ENCODE measurements at places on chromosomes 12 and 14.

DNA sequence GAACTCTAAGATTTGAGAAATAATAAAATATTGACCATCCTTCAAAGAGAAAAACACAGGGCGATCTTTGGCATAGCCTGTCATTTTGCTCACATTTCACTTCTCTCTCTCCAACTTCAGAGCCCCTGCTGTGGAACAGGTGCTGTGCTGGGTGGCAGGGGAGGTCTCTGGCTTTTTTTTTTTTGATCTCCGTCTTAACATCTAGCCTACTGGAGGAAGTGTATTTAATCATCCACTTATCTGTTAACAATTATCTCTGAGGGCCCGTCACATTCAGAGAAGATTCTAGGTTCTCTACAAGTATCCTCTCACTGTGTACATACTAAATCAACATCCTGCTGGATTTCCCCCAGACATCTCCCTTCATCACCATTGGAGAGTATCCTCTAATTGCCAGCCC is 34.1 kb downstream of the CHST11 start:
- no peak for DNase-seq

DNA sequence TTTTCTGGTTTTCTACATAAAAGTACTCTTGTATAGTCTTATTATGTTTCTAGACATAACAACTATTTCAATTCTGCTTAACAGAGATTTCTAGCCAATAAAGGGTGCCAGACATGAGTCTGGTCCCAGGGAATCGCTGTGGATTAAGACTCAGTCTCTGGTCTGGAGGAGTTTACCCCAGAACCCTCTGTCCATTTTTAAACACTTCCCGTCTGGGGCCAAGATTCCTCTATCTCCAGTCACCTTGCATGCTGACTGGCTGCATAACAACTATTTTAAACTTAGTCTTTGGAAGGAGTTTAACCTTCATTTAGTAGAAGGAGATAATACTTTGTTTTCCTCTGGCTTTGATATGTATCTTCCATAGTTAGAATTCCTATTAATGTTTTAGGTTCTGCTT is 163.1 kb upstream of the IFNG-AS1 start:
- no peak for DNase-seq

DNA sequence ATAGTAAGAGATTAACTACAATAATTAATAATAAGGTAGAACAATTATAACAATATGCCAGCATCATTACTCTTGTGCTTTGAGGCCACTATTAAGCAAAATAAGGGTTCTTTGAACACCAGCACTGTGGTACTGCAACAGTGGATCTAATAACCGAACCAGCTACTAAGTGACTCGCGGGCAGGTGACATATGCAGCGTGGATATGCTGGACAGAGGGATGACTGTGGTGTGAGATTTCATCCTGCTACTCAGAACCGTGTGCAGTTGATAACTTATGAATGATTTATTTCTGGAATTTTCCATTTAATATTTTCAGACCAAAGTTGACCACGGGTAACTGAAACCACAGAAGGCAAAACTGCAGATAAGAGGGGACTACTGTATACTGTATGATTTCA is 34.4 kb downstream of the BMAL2 start:
- DNase-seq, result no peak

- DNase-seq, result no peak
These were observed 85.6 kb downstream of the CMKLR1 start for GRCh38 chr12:108253540-108253939.

GRCh38 chr14:103108749-103109207 is 14.3 kb downstream of the EXOC3L4 start:
- DNase-seq, result no peak

DNA sequence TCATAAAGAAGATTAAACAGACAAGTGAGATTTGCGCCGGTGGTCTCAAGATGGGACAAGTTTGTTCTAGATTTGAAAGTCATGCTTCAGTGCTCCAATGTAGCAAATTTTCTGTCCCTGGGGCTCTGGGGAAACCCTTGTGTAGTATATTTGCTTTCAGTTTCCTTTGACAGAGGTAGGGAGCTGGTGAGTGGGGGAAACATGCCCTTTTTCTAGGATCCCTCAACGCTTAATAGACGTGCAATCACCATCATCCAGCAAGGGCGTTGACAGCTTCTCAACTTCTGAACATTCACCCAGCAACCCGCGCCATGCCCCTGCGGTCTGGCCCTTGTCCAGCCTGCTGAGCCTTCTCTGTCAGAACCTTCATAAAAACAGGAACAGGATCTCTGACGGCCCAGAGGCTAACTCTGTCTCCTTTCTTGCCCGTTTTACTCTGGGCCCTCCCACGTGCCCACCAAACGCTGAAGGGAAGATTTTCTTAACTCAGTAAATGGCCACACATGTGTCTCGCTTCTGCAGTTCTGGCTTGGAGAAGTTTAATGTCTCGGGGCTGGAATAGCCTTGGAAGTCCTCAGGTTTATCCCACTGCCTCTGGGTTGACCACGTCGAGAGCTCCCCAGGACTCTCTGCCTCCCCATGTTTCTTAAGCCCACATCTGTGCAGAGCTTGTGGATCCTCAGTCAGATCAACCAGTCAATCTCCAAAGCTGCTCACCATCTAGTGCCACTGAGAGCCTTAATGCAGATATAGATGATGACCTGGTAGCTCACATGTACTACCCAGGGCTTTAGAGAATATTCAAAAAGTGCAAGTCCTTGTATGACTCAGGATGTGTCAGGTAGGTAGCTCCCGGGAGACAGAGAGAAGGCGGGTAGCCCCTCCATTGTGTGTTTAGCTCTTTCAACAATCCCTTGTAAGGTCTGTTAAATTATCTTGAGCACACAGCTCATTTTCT is 58.1 kb upstream of the CCND2 start:
- DNase-seq, result no peak

- no peak for DNase-seq
These were observed 74.4 kb upstream of the SYT1 start for GRCh38 chr12:78790148-78790547.

GRCh38 chr12:30630979-30631285 is 64.7 kb downstream of the IPO8 start:
- no peak for DNase-seq

DNA sequence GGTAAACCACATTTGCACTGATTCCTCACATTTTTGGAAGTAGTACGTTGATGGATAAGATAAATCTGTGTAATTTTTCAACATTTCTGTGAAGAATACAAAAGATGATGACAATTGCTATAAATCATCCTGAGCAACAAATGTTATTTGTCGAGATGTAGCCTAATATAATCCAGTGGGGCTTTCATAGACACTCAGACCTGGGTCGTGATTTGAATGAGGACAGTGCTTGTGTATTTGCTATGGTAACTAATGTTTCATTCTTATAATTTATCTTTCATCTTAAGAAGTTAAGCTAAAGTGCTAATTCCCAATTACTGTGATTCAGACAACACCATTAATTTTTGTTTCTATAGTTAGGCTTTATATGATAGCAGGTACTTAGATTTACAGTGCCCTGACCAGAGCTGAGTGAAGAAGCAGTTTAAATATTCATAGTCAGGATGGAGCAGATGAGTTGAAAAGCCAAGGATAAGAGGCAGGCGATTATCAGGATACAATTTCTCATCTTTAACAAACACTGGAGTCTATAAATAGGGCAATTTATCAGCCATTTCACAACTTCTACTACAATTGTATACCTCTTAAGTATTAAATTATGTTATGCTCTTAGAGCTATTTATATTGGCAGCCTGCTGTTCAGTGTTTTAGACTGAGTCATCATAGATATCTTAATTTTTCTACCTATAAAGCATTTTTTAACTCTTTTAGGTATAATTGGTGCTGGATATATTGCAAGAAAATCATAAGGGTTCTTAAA is 359.9 kb downstream of the TRHDE start:
- no peak for DNase-seq

- no peak for DNase-seq
These were observed 82.2 kb downstream of the ADCK1 start for GRCh38 chr14:77882098-77882497.

DNA sequence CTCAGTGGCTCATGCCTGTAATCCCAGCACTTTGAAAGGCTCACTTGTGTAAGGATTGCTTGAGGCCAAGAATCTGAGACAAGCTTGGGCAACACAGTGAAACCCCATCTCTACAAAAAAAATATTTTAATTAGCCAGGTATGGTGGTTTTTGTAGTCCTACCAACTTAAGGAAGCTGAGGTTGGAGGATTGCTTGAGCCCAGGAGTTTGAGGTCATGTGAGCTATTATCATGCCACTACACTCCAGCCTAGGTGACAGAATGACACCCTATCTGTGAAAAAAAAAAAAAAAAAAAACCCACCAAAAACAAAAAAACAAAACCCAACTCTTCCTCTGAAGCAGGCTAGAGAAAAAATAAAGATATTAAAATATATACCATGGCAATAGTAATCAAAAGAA is 41.2 kb downstream of the TMEM116 start:
- no peak for DNase-seq

GRCh38 chr12:6044082-6044481 is 80.4 kb downstream of the VWF start:
- no peak for DNase-seq

DNA sequence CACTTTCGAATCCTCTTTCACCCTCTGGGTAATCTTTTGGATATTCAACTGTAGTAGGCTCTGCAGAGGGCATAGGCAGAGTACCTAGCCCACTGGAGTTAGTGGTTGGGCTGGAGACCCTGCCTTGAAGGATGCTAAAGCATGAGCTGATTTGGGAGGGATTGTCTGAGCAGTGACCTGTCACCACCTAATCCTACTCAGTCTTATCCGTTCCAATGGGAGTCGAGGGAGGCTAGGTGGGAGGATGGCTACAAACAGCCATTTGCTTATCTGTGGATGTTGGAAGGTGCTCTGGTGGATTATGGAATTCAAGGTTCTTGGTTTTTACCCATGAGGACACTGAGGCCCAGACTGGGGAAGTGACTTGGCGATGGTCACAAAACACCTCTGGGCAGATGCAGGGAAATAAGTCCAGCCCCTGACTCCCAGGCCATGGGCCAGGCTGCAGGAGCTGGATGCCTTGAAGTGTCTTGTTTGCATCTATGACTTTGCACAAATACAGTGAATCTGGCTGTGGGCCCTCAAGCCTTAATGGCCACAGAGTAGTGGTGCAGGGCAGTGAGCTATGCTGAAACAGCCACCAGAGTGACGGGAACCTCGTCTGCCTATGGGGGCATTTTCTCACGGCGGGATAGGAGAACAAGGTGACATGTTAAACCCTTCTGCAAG is 3.7 kb downstream of the KMT5A start:
- no peak for DNase-seq

GRCh38 chr12:68867606-68868005 is 59.6 kb downstream of the MDM2 start:
- DNase-seq, result no peak

GRCh38 chr14:66069830-66070541 is 416.2 kb upstream of the CCDC196 start:
- no peak for DNase-seq

DNA sequence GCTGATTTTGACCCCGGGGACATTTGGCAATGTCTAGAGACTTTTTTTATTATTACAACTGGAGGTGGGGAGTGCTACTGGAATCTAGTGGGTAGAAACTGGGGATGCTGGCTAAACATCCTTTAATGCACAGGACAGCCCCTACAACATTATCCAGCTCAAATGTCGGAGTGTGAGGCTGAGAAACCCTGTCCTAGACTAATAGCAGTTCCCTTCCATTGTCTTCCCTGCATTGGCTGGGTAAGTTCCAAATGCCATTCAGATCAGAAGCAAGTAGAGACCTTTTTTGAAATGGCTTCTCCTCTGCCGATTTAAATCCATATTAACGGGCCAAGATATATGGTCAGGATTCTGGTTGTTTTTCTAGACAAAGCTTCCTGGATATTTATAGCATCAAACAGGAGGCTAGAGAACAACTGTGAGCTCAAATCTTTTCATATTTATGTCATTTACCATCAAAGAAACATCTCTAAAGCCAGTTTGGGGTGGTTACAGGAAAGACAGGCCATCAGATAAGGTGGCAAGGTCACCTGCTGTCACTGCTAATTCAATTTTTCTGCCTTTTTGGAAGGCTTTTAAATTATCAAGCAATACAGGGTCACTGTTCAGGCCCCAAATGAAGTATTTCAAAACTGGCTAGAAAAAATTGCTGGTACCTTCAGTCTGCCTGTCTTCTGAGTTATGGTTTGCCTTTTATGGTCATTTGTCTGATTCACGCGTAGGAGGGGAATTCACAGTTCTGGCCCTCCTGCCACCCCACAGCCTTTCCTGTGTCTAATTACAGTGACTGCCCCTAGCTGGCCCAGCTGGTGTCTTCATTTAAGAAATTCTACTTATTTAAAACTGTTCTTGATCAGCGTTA is 20.1 kb upstream of the AKAP5 start:
- no peak for DNase-seq

GRCh38 chr14:88825503-88825902 is 1.1 kb downstream of the TTC8 start:
- DNase-seq, result no peak

GRCh38 chr12:108728820-108729611 is 2.3 kb downstream of the CORO1C start:
- no peak for DNase-seq

GRCh38 chr12:108702595-108703320 is 28.6 kb downstream of the CORO1C start:
- no peak for DNase-seq

GRCh38 chr12:67327466-67327865 is 58.3 kb downstream of the CAND1 start:
- DNase-seq, result no peak

- DNase-seq, result no peak
These were observed 127.7 kb upstream of the FOXN3 start for GRCh38 chr14:89544636-89545301.

DNA sequence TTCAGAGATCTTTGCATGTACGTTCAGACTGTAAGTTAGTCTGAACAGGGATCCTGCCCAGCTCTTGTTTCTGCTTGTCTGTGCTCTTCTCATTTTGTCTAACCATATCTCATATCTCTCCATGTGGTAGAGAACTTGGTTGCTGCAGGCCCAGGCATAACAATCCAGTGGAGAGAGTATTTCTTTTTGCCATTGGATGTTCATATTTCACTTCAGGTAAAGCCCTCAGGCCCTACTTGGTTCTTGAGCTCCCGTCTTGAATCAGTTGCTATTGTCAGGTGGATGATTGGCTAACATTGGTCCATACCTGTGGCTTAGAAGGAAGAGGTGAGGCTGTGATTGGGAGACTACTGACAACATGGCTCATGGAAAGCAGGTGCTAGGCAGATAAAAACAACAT is 357.7 kb upstream of the FLRT2 start:
- no peak for DNase-seq

GRCh38 chr14:100726550-100727085 is at the start of gene DLK1:
Gene DLK1 (plus strand): TSS chr14:100726892. CDS start chr14:100727069, 177 bp downstream.
- no peak for DNase-seq

GRCh38 chr12:101653503-101653902 is 43.9 kb upstream of the CHPT1 start:
- peak; percentile 46 for DNase-seq

GRCh38 chr12:46701356-46701755 is 124.4 kb downstream of the SLC38A4 start:
- DNase-seq, result no peak

- no peak for DNase-seq
These were observed 43.1 kb downstream of the PRKAB1 start for GRCh38 chr12:119710965-119711551.
